ENCODE measurements at places on chromosomes 7 and 10.

DNA sequence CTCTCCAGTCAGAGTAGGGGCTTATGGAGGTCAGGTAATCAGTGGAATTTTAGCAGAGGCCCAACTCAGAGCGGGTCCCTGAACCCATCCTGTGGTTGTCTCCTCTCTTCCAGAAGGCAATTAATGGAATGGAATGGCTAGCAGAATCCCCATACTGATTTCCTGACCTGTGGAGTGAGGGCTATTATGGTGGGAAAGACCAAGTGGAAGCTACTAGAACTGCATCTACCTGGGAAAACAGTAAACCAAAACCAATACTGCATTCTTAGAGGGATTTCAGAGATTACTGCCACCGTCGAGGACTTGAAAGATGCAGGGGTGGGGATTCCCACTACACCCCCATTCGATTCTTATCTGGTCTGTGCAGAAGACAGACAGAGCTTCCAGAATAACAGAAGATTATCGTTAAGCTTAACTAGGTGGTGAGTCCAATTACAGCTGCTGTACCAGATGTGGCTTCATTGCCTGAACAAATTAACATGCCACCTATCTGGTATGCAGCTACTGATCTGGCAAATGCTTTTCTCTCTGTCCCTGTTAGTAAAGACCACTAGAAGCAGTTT is 73.2 kb downstream of the LMBR1 start:
- no peak for DNase-seq

GRCh38 chr7:87147500-87147899 is 4.8 kb upstream of the DMTF1 start:
- no peak for DNase-seq

- no peak for DNase-seq
Observed at GRCh38 chr7:48876087-48876486, 48.3 kb upstream of the CDC14C start.

- DNase-seq = no peak
Observed at GRCh38 chr7:119514326-119514725, 758.6 kb upstream of the KCND2 start.

DNA sequence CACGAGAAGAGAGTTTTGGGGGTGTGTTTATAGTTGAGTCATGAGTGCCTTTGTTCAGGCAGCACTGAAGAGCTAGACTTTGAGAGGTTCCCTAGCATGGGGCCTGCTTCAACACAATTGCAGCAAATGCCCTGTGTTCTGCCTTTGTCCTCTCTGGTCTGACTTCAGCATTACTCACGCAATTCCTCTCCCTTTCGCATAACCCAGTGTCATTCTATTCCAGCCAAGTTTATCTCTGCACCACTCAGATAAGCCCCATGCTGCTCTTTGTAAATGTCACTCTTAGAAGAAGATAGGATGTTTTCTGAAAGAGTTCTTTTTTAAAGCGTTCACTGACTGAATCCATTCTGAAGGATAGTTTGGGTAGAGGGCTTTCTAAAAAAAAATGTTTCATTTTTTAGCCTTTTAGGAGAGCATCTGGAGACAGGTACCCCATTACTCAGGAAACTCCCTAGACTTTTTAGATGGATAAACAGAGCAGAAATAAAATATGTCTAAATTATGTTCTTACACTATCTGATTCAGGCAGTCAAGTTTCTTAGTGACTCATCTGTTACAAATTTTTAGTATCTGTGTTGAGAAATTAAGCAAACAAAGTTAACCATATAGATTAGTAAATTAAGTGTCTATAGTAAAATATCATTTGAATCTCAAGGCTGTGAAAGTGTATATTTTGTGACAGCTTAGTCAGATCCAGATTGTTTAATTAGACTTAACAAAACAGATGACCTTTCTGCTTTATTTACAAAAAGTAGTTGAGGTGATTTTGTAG is 318.5 kb downstream of the GPR158 start:
- no peak for DNase-seq

- DNase-seq = no peak
Observed at GRCh38 chr7:42250411-42250810, 13.4 kb upstream of the GLI3 start.

GRCh38 chr7:94834359-94834758 is 73.0 kb upstream of the PPP1R9A start:
- DNase-seq = no peak

DNA sequence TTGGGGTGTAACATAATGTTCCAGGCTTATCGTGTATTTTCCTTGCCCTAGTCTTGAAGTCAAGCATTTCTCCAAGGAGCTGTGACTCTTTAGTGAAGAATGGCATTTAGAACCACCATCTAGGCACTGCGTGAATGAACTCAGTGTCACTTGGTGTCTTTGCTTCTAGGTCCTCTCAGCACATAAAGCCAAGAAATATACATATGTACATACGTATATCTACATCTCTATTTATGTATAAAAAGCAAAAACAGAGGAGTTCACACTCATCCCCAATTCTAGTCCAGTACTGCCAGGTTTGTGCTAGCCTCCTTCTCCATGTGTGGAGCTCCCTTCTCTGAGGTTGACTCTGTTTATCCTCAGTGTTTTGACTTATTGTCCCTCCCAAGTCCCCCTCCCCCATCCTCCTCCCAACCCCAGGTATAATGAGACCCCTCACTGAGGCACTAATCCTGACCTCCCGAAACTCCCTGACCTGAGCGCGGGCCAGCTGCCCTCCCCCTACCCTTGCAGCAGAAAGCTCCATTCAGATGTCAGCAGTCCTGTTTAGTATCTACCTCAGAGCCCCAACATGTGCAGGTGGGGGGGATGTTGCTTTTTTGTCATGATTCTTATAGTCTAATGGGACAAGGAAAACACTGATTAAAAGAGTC is 61.5 kb downstream of the GDI2 start:
- no peak for DNase-seq

GRCh38 chr7:42065942-42066341 is 171.1 kb downstream of the GLI3 start:
- DNase-seq = no peak

GRCh38 chr10:98101366-98101765 is 33.1 kb upstream of the R3HCC1L start:
- DNase-seq = no peak

- no peak for DNase-seq
Observed at GRCh38 chr7:100126239-100126930, 382 bp upstream of the MBLAC1 start.

- no peak for DNase-seq
Observed at GRCh38 chr10:45470098-45471012, 96.3 kb downstream of the ALOX5 start.

GRCh38 chr7:120876922-120877321 is 19.0 kb upstream of the TSPAN12 start:
- no peak for DNase-seq

GRCh38 chr7:99822731-99823718 is 4.8 kb upstream of the CYP3A43 start:
- DNase-seq = no peak

- DNase-seq = no peak
Observed at GRCh38 chr7:81627536-81628287, 142.1 kb downstream of the HGF start.

- no peak for DNase-seq
Observed at GRCh38 chr7:78247910-78248689, 449.5 kb downstream of the PHTF2 start.

- DNase-seq = peak; percentile 35
Observed at GRCh38 chr10:133159950-133160825, at the start of gene KNDC1. KNDC1 (plus strand) TSS chr10:133160219; CDS start chr10:133160468, 249 bp downstream.

GRCh38 chr10:132536877-132537683 is 507 bp upstream of the INPP5A start:
- peak; percentile 100 for DNase-seq

GRCh38 chr7:133539016-133539415 is 286.1 kb downstream of the EXOC4 start:
- no peak for DNase-seq

- no peak for DNase-seq
Observed at GRCh38 chr10:132978542-132978941, 36.2 kb upstream of the CFAP46 start.

DNA sequence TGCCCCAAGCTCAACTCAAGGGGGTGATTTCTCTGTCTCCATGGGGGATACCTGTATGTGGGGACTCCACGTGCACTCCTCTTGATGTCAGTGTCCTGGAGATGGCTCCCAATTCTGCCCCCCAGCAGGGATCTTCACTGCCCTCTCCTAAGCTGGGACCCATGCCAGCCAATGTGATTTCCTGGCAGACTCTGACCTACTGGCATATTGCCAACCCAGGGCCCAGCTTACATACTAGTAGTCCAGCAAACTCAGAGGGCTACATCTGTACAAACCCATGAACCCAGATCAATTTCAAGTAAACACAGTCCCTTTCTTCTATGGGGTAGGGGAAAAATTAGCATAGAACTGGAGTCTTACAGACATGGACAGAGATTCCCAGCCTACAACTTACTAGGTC is 26.2 kb upstream of the BMPR1A start:
- DNase-seq = no peak

GRCh38 chr7:29274146-29275017 is 79.8 kb downstream of the CHN2 start:
- DNase-seq = no peak

GRCh38 chr10:99926925-99927720 is 82.6 kb downstream of the DNMBP start:
- DNase-seq = no peak

GRCh38 chr10:70568113-70568512 is 34.4 kb downstream of the PRF1 start:
- no peak for DNase-seq

DNA sequence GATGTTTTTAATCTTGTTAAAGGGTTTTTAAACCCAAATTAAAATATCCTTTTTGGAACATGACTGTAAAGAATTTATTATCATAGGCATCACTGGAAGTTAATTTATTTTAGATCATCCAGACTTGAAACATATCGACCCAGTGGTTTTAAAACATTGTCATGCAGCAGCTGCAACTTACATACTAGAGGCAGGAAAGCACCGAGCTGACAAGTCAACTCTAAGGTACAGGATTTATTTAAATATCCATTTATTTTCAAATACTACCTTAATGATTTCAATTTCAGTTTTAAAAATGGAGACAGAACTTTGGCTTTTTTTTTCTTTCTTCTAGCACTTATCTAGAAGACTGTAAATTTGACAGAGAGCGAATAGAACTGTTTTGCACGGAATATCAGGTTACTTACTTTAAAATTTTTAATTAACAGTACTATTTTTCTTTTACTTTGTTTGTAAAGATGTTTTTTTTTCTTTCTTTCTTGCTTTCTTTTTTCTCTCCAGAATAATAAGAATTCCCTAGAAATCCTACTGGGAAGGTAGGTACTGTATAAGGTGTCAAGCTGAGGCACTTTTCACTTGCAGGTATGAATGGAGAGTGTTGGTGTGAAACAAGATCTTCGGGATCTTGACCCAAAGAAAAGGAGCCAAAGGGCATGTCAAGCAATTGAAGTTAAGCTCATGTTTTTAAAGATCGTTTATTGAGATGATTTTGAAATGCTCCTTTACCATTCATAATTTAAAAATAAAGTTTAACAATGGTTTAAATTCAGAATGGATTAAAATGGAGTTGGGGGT is 1.8 kb downstream of the COMMD3 start:
- no peak for DNase-seq

GRCh38 chr7:98852826-98853225 is 17.0 kb downstream of the TMEM130 start:
- DNase-seq = no peak

DNA sequence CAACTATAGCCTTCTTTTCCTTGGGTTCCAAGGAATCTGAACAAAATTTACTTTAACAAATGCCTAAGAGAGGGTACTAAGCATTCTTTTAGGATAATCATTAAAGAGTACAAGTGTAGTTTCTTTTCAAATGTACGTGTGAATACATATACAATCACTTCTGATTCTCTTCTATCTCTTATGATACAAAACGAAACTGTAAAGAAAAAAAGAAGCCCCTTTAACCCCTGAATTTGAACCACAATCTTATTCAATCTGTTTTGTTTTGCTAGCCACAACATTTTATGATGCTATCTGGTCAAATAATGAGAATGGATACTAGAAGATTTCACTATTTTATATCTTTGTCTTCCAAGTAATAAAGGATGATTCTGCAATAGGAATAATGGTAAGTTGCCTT is 48.7 kb downstream of the SIRT1 start:
- no peak for DNase-seq

DNA sequence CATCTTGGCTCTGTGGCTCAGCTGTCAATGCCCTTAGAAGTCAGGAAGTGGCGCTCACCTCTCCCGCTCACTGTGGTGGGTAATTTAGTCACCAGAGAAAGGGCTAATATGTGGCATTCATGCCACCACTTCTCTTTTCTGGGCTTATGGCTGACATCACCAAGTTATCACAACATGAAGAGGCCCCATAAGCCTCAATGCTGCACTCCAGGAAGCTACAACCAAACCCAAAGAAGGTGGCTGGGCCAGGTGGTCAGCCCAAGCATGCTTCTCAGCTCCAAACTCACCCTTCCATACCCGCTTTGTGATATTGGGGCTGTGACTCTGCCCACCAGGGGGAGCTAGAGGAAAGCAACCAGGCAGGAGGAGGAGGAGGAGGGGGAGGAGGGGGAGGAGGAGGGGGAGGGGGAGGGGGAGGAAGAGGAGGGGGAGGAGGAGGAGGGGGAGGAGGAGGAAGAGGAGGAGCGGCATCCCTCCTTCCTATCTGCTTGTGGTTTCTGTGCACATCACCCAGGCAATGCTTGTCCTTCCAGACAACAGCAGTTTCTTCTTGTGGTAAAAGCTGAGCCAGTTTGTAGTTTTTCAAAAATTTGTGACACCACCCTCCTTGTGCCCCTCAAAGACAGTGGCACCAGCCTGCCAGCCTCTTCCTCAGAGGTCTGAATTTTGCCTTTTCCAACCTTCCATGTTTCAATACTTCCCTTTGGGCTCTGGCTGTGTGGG is 42.1 kb downstream of the CYP26A1 start:
- DNase-seq = no peak

- no peak for DNase-seq
Observed at GRCh38 chr7:2559283-2559950, 638 bp downstream of the IQCE start.

- DNase-seq = no peak
Observed at GRCh38 chr10:18438361-18439126, 212.8 kb downstream of the NSUN6 start.

- no peak for DNase-seq
Observed at GRCh38 chr10:128869101-128869749, 597.8 kb upstream of the MGMT start.

GRCh38 chr7:38409531-38409930 is 136.1 kb upstream of the TARP start:
- no peak for DNase-seq

DNA sequence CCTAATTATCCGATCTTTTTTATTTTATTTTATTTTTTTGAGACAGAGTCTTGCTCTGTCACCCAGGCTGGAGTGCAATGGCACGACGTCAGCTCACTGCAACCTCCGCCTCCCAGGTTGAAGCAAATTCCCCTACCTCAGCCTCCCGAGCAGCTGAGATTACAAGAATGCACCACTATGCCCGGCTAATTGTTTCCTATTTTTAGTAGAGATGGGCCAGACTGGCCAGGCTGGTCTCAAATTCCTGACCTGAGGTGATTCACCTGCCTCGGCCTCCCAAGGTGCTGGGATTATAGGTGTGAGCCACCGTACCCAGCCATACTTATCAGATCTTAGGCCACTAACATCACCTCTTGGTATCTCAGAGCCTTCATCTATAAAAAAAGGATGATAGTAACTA is 4.9 kb downstream of the SLC25A13 start:
- DNase-seq = no peak

All from right lung (tissue), 10 donors.